Mesenteric fat pad (tissue), 1 donor: ENCODE measurements at places on chromosomes 4 and X. TPM values are rescaled to one million over a fixed set of nuclear protein-coding genes. Genes with fewer than 3 reads are reported as not detected.

DNA sequence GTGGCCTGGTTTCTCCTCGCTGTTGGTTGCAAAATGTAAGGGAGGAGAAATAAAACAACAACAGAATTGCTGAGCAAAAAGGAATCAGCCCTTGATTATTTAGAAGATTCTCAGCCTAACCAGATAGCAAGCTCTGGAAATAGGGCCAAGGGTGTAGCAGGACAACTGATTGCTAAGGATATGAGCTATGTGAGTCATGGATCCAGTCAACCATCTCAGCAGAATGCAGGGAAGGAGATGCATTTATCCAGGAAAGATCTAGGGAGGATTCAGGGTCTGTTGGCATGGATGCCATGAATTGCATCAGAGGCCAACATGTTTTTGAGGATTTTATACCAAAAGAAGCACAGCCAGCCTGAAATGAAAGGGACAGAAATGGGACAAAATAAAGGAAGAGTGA, 2.2 kb upstream of the XAGE3 start:
- DNase-seq: no peak

Gene GK
- 17.8 TPM for total RNA-seq

DNA sequence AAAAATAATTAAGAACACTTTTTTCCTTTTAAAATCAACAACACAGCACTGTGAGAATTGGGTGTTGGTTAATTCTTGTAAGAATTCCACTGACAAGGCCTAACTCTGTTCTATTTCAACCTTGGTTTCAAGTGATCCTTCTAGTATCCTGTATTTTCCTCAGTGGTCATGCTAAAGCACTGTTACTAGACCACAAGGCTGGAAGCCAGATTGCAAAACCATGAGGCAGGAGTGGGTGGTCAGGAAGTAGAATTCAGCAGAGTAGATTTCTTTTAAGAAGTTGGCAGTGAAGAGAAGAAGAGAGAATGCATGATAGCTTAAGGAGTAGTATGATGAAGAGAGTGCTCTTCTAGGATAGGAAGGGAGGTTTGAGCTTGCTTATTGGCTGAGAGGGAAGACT, 71.6 kb upstream of the LEF1 start:
- DNase-seq: no peak

GRCh38 chr4:81405900-81406401, 65.8 kb downstream of the RASGEF1B start:
- DNase-seq: no peak

DNA sequence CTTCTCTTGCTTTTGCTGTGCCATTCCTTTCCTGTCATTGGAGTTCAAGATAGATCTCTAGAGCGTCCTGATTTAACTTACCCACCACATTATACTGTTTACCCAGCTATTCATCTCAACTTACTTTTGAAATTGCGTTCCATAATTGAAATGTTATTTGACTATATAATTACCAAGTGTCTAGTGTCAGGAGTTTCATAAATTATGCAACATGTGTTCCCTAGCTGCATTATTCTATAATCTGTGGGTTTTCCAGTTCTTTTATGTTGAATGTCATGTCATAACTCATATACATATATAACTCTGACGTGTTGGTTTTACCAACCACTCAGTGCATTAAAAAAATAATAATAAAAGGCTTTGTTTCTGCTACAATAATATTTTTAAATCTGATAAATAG, 285.9 kb upstream of the ARSJ start:
- DNase-seq: no peak

DNA sequence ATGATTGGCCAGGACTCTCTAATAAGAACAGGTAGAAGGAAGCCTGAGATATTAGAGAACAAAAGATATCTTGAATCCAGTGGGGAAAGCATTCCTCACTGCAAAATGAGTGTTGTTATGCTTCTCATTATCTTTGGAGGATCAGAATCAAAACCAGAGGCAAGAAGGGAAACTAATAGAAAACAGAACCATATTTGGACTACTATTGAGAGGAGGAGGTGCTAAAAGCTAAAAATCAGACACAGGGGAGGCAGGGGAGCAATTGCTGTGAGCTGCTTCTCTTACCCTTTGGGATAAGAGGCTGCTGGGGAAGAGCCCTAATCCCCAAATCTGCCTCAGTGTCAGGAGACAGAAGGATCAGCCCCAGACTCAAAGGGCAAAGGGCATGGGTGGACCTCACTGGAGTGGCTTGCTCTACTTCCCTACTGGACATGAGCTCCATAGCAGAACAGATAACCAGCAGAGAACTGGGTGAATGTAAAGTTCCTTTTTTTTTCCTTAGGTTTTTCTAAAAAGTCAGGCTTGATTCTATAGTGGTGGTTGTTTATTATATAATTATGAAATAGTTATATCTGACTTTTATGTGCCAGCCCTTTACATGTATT, 60.1 kb downstream of the SEPTIN11 start:
- no peak for DNase-seq

DNA sequence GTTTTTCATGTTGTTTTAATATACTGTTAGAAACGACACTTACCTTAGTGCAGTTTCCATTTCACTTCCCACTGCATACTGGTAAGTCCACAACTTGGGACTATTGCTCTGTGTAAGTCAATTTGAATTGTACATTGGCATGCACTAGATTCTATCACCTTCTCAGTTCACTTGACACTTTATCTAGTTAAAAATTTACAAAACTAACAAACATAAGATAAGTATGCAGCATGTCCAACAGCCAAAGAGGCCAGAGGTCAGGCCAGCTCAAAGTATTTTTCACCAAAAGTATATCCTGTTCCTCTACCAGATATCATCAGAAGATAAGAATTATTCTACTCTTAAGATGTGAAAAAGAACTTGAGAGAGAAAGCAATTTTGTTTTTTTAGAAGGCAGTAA, 75.9 kb downstream of the QRFPR start:
- DNase-seq: no peak

DNA sequence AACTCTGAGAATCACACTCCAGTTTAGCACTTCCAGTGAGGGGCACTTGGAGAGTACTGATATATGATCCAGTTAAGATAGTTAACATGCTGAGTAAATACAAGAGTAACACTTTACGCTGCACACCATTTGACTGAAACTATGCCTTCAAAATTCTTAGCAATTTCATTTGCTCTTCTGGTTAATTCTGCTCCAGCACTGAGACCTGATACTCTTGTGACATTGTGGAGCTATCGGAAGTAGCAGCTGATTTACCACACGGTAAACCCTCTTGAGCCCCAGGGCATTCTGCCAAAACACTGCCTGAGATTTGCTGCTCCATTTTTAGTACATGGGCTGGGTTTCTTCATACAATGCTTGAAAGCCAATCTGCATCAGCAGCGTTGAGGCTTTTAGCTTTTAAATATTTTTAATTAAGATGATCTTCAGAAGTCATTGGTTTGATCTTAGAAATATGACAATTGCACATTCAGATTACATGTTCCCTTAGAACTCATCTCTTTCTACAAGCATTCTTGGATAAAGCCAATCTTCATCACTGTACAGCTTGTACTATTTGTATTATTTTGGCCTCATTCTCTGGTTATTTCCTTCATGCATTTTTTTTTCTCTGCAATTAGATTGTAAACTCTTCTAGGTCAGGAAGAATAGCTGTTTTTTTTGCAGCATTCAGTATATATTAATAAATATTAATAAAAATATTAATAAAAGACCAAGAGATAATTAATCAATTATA, 67.8 kb upstream of the ETNPPL start:
- DNase-seq: no peak

DNA sequence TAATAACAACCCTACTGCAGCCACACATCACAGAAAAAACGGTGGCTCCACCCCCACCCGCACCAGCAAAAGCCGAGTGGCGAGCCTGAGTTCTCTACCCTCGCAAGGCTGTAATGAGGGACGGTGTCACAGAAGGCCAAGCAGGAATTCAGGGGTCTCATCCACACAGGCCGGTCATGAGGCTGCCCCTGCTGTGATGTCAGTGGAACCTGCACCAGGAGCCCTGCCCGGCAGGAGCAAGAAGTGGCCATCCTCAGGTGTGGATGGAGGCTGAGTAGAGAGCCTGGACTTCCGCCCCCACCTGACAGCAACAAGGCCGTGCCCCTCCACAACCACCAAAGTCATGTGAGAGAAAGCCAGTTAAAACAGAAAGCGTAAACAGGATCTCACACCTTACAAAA, 20.6 kb downstream of the LYAR start:
- DNase-seq: no peak

- no peak for DNase-seq
Observed at GRCh38 chrX:41164449-41164848, 79.2 kb downstream of the USP9X start.

GRCh38 chr4:61714387-61714911, 514.3 kb downstream of the ADGRL3 start:
- no peak for DNase-seq

GRCh38 chrX:119475389-119476101, 7.3 kb downstream of the SLC25A5 start:
- no peak for DNase-seq

DNA sequence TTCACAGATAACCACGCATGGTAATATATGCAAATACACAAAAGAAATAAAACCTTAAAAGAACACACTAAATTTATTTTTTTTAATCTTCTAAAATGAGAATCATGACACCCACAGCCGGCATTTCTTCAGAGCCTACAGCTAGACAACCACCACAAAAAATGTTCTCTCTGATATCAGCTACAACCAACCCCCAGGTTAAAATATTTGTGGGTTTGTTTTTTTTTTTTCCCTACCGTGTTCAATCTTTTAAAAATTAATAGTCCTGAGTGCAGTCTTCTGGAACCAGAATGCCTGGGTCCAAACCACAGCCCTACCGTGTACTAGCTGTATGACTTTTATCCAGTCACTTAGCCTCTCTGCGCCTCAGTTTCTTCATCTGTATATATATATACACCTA, 36.0 kb downstream of the MAML3 start:
- DNase-seq: no peak

- DNase-seq: no peak
Observed at GRCh38 chr4:137608085-137608484, 75.8 kb upstream of the PCDH18 start.

- DNase-seq: no peak
Observed at GRCh38 chrX:58025979-58026378, 115.7 kb upstream of the ZXDA start.

DNA sequence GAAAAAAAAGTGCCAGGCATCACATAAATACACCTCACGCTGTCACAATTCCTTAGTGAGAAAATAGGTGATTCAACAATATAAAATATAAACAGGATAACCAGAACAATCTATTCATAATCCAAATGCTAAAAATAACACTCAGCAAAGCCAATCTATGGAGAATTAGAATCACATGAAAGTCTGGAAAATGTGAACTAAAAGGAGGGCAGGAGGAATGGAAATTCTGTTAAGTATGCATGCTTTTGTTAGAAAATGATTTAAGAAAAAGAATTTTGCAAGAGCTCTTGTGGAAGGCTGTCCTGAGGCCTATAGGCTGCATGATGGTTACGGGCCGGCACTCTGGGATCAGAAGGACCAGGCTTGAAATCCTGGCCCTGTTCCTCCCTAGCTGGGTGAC, 70.6 kb upstream of the PROM1 start:
- DNase-seq: no peak

- DNase-seq: no peak
Observed at GRCh38 chr4:107991945-107992630, 2.4 kb downstream of the HADH start.

Gene HSD17B10
- total RNA-seq: 77.7 TPM

DNA sequence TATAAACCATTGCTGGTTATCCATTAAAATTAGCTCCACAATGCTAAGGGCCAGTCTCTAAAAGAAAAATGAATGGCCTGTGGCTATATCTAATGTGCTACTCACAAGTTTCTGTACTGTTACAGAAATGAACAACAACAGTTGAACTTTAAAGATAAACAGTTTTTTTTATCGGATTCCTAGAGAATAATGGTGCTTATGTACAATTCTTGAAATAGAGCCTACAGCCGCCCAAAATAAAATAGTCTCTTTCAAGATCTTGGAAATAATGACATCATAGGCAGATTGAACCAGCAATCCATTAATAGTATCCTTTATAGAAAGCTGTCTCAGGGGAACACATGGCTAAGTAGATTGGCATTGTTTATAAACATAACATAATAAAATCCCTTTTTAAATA, 23.4 kb downstream of the PAK3 start:
- no peak for DNase-seq

DNA sequence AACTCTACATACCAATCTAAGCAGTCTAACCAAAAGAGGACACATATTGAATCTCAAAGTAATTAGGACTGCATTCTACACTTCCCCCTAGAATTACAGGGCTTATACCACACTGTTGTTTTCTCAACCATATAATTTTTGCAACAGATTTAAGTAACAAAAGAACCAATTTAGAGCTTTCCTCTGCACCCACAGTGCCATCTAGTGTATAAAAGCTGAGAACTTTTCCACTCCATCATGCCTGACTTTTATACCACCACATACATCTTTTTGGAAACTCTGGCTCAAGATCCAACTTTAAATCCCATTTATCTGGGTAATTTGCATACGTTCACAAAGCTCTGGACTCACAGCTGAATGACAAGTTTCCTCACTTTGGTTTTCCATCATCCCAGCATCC, 99.5 kb downstream of the EFHC2 start:
- no peak for DNase-seq

Gene PHOX2B
- total RNA-seq: not detected

DNA sequence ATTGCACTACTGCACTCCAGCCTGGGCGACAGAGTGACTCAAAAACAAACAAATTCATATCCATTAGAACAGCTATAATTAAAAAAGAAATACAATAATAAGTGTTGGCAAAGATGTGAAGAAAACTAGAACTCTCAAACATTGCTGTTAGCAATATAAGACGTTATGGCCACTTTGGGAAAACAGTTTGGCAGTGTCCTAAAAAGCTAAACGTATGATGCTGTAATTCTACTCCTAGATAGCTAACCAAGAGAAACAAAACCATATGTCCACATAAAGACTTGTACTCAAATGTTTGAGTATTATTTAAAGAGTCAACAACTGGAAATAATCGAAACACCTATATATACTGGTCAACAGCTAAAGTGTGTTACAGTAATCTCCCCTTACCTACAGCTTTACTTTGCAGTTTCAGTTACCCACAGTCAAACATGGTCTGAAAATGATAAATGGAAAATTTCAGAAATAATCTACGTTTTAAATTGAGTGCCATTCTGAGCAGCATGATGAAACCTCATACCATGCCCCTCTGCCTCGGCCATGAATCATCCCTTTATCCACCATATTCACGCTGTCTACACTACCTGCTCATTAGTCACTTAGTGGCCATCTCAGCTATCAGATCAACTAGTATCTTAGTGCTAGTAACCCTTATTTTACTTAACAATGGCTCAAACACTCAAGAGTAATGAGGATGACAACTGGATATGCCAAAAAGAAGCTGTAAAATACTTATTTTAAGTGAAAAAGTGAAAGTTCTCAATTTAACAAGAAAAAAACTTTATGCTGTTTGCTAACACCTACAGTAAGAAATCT, 4.9 kb downstream of the ELF2 start:
- DNase-seq: no peak

- no peak for DNase-seq
Observed at GRCh38 chr4:53235547-53235946, 130.3 kb downstream of the SCFD2 start.
